Panc1 (cell line): ENCODE measurements at places on chromosomes 4 and X.

DNA sequence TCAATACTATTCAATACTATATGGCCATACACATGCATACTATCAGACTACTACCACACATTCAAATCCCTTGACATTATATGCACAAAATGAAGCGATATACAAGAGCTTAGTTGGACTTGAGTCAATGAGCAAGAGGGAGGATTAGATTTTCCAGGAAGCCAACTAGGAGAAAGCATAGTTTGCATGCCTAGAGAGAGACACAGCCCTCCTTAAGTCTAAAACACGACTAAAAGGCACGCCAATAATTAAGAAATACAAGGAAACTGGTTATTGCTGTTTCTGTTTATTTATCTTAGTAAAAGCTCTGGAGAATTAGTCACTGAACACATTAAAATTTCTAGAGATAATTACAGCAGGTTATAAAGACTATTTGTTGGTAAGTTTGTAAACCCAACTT, 21.8 kb downstream of the MBNL3 start:
- no peak for DNase-seq

- DNase-seq: no peak
Observed at GRCh38 chrX:727738-728621, 97.4 kb downstream of the SHOX start.

GRCh38 chrX:121258545-121258944, 211.1 kb downstream of the GLUD2 start:
- DNase-seq: no peak

- DNase-seq: no peak
Observed at GRCh38 chrX:19513383-19513782, 1.9 kb downstream of the MAP3K15 start.

DNA sequence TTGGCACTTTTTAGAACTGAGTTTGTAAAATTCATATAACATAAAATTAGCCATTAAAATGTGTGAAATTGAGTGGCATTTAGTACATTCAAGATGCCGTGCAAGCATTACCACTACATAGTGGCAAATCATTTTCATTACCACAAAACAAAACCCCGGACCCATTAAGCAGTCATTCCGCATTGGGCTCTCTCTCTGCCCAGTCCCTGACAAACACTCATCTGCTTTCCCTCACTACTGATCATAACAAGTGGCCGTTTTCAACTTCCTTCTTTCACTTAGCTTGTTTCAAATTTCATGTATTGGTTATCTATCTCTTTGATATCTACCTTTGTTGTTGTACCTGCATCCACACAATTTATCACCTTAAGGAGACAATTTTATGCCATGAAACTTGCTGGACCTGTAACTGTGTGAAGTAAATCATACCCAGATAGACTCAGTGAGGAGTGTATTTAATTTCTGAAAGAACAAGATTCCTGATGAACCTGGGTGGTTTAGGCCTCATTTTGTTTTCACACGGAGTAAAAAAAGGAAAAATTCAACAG, 202.1 kb downstream of the OR13H1 start:
- no peak for DNase-seq
